ENCODE measurements at places on chromosomes 13 and 19. TPM values are rescaled to one million over a fixed set of nuclear protein-coding genes. Genes with fewer than 3 reads are reported as not detected.

DNA sequence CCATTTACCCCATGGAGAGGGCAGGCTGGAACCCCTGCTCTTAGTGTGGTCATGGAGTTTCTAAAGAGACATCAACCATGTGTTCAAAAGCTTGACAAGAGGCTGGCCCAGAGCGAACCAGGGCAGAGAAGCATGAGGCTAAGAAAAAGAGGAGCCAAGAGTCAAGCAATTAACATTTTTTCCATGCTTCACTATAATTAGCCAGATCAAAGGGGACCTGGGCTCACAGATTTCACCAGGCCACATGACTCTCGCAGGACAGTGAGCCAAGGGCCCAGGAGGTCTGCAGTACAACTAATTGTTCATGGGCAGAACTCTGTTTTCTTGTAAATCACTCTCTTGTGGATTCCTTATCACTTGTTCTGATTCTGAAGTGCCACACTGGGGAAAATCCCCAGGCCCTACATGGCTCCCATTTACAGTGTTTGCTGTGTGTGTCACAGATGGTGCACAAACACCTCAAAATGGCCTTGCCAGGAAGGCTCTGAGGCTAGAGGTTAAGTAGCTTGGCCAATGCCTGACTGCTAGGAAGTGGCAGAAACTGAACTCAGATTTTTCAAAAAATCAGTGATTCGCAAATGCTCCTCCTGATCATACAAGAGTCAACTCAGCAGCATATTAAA is 101.2 kb downstream of the LHFPL6 start:
- H3K36me3 ChIP-seq, result no peaks in the 10 kb centered on the region
- H3K4me1 ChIP-seq, result no peaks in the 10 kb centered on the region
- DNase-seq, result no peak
- H3K27ac ChIP-seq, result no peak overlapping the region
- peaks cover 6% of the 10 kb centered on the region for H3K27me3 ChIP-seq
- H3K4me3 ChIP-seq, result no peak overlapping the region

GRCh38 chr19:17484520-17485185 is 14.3 kb downstream of the SLC27A1 start:
- H3K27ac ChIP-seq, result no peak overlapping the region
- no peak overlapping the region for H3K4me3 ChIP-seq
- H3K4me1 ChIP-seq, result peaks cover 17% of the 10 kb centered on the region
- no peaks in the 10 kb centered on the region for H3K27me3 ChIP-seq
- no peak for DNase-seq

The ZNF724 gene
- 15.8 TPM for total RNA-seq

DNA sequence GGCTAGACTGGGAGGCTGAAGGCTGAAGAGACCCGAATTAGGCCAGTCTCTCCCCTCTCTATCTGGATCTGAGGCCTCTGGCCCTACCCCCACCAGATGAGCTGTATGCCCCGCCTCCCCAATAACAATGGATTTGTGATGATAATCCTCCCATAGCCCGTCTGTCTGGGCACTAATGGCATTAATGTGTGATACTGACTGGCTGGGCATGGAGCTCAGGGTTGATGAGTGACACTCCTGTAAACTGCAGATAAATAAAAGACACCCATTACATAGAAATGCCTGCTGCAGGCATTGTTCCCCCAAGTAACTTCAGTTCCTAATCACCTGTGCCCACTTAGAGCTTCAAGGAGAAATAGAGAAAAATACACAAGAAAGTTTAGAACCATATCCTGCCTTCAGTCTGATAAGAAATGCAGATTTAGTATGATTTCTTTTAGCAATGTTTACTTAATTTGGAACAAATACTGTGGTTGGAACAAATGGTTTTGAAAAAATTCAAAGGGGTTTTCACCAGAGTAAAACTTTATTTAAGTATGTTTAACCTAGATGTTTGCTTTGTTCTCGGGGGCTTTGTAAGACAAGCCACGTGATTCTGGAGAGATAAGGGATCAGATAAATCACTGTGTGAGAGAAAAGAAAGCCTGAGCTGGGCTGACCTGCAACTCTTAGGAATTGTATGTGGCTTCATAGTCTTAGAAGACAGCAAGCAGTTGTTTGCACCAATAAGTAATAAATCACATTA is 60.3 kb downstream of the TNFRSF19 start:
- H3K36me3 ChIP-seq, result no peaks in the 10 kb centered on the region
- H3K4me1 ChIP-seq, result no peaks in the 10 kb centered on the region
- DNase-seq, result no peak

The NOTCH3 gene
- total RNA-seq, result not detected

GRCh38 chr19:17079710-17080439 is 4.3 kb downstream of the MYO9B start:
- peak overlapping the region; percentile 70 for H3K4me3 ChIP-seq
- DNase-seq, result peak; percentile 91
- peaks cover 52% of the 10 kb centered on the region for H3K4me1 ChIP-seq
- H3K36me3 ChIP-seq, result peaks cover 16% of the 10 kb centered on the region

GRCh38 chr19:13796301-13797057 is 1.2 kb downstream of the ZSWIM4 start:
- H3K4me3 ChIP-seq, result peak overlapping the region; percentile 71
- no peaks in the 10 kb centered on the region for H3K36me3 ChIP-seq
- H3K27ac ChIP-seq, result peak overlapping the region; percentile 76
- H3K27me3 ChIP-seq, result no peaks in the 10 kb centered on the region
- no peak for DNase-seq
- peaks cover 18% of the 10 kb centered on the region for H3K4me1 ChIP-seq

GRCh38 chr13:40178130-40178529 is 488.3 kb downstream of the FOXO1 start:
- H3K4me1 ChIP-seq, result no peaks in the 10 kb centered on the region
- H3K27ac ChIP-seq, result no peak overlapping the region
- H3K27me3 ChIP-seq, result no peaks in the 10 kb centered on the region
- DNase-seq, result no peak
- H3K36me3 ChIP-seq, result no peaks in the 10 kb centered on the region

- no peaks in the 10 kb centered on the region for H3K36me3 ChIP-seq
- peaks cover 22% of the 10 kb centered on the region for H3K4me1 ChIP-seq
- H3K27me3 ChIP-seq, result peaks cover 12% of the 10 kb centered on the region
- H3K4me3 ChIP-seq, result no peak overlapping the region
- no peak overlapping the region for H3K27ac ChIP-seq
Observed at GRCh38 chr19:51607920-51608562, 22.2 kb downstream of the SIGLEC5 start.

DNA sequence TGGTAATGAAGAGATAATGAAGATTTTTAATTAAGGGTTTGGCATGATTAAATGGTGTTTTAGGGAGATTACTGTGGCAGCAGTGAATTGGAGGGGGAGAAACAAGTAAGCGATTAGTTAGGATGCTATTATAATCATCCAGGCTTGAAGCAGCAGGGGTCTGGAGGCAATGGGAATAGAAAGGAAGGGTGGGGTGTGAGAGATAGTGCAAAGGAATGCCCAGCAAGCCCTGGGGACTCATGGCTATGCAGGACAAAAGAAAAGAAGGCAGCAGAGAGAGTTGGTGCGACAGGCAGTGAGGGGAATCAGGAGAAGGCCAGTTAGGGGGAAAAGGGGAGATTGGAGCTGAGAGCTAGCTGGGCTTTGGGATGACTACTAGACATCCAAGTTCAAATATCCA is 34.5 kb downstream of the SOX21 start:
- peaks cover 54% of the 10 kb centered on the region for H3K27me3 ChIP-seq
- H3K27ac ChIP-seq, result no peak overlapping the region
- H3K4me1 ChIP-seq, result no peaks in the 10 kb centered on the region
- H3K4me3 ChIP-seq, result no peak overlapping the region

GRCh38 chr13:40458720-40458990 is 207.8 kb downstream of the FOXO1 start:
- H3K27me3 ChIP-seq, result no peaks in the 10 kb centered on the region
- DNase-seq, result no peak
- H3K36me3 ChIP-seq, result no peaks in the 10 kb centered on the region
- H3K4me3 ChIP-seq, result no peak overlapping the region

The TPGS1 gene
- total RNA-seq, result 19.4 TPM

DNA sequence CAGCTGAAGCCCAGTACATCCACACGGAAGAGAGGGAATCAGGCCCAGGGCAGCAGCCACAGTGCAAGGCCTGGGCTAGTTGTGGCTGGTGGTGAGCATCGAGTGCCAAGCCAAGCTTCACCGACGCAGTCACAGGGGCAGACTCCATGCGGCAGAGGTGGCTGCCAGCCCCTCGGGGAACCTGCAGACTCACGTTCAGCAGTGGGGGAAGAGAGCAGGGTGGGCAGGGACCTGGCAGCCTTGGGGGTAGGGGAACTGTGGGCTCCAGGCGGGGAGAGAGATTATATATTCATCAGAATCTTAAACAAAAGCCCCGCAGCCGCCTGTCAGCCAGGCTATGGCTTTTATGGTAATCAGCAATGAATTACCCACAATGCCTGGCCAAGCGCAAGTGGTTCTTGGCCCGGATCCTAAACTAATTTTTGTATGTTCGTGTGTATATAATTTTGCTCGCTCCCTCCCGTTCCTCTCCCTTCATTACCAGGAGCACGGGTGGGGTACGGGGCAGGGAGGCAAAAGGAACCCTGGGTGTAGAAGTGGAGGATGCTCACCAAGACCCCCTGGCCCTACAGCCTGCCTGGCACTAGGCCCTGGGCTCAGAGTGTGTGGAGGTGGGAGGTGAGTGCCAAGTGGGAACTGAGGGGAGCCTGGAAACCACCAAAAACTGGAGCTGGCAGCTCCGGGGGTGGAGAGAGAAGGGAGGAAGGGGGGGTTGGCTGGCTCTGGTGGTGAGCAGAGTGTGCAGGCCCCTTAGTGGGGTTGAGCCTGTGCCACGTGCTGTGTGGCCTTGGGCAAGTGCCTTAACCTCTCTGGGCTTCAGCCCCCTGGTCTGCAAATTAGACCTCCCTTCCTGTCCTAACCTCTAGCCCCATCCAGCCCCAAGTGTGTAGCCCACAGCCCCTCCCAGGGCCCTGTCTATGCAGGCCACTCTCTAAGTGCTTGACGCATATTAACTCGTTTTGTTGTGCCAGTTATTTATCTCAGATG is 31.9 kb downstream of the PTPRS start:
- DNase-seq, result no peak
- H3K27ac ChIP-seq, result no peak overlapping the region
- no peaks in the 10 kb centered on the region for H3K4me1 ChIP-seq
- H3K4me3 ChIP-seq, result no peak overlapping the region
- no peaks in the 10 kb centered on the region for H3K36me3 ChIP-seq

GRCh38 chr13:22625691-22626090 is 555.1 kb upstream of the SGCG start:
- no peaks in the 10 kb centered on the region for H3K27me3 ChIP-seq
- no peaks in the 10 kb centered on the region for H3K4me1 ChIP-seq
- no peak overlapping the region for H3K4me3 ChIP-seq
- no peaks in the 10 kb centered on the region for H3K36me3 ChIP-seq

The LGALS14 gene
- 0.37 TPM for total RNA-seq

DNA sequence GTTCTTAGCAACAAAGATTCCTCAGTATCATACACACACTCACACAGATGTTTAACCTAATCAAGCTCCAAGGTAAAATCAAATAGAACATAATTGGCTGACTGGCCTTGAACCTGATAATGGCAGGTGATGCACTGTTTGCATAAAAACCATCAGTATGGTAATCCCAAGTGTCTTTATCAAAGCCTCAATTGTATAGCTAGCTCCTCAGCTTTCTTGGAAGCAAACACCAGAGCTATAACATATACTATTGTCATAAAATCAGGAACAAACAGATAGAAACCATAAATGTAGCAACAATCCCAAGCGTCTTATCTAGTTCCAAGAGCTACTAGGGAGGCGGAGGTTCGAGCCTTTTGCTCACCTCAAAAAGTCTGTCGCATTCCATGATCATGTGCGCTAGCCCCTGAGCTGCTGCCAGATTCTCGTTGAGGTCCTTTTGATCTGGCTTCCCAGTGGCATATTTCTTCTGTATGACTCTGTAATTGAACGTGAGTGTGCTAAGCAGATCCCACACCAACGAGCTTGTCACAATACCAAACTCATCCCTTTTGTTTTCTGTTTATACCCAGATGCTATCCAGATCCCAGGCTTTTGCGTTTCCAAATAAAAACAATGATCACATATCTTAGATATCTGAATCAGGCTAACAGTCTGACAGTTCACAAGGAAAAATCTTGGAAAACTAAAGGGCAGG is 95.3 kb downstream of the KL start:
- H3K36me3 ChIP-seq, result no peaks in the 10 kb centered on the region
- H3K4me1 ChIP-seq, result no peaks in the 10 kb centered on the region
- no peak overlapping the region for H3K4me3 ChIP-seq

GRCh38 chr19:5436106-5436947 is 18.9 kb upstream of the ZNRF4 start:
- no peak overlapping the region for H3K27ac ChIP-seq
- no peaks in the 10 kb centered on the region for H3K36me3 ChIP-seq
- no peak for DNase-seq
- H3K4me3 ChIP-seq, result no peak overlapping the region
- H3K4me1 ChIP-seq, result no peaks in the 10 kb centered on the region
- peaks cover 9% of the 10 kb centered on the region for H3K27me3 ChIP-seq

The ZNF575 gene
- total RNA-seq, result 3.7 TPM

DNA sequence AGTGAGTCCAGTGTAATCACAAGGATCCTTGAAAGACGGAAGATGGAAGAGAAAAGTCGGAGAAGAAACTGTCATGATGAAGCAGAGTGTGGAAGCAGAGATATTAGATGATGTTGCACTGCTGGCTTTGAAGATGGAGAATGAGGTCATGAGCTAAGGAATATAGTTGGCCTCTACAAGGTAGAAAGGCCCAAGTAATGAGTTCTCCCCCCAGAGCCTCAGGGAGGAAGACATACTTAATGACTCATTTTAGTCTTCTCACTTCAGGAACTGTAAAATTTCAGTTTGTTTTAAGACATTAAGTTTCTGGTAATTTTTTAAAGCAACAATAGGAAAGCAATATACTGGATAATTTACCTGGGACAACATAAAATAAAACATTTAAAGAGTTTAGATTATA is 1331.5 kb upstream of the PCDH20 start:
- no peaks in the 10 kb centered on the region for H3K4me1 ChIP-seq
- no peak overlapping the region for H3K4me3 ChIP-seq
- H3K27ac ChIP-seq, result no peak overlapping the region
- no peak for DNase-seq
- H3K27me3 ChIP-seq, result no peaks in the 10 kb centered on the region
- no peaks in the 10 kb centered on the region for H3K36me3 ChIP-seq

The S1PR4 gene
- 122 TPM for total RNA-seq

- no peak for DNase-seq
- peaks cover 20% of the 10 kb centered on the region for H3K27me3 ChIP-seq
- H3K36me3 ChIP-seq, result no peaks in the 10 kb centered on the region
- H3K4me1 ChIP-seq, result no peaks in the 10 kb centered on the region
Observed at GRCh38 chr13:23243066-23243465, 62.3 kb downstream of the SGCG start.

- H3K27ac ChIP-seq, result no peak overlapping the region
- no peaks in the 10 kb centered on the region for H3K4me1 ChIP-seq
Observed at GRCh38 chr19:50036908-50037307, 11.1 kb downstream of the ZNF473 start.

The N4BP2L2 gene
- 87.9 TPM for total RNA-seq

The CATSPERD gene
- not detected for total RNA-seq

GRCh38 chr19:41206926-41207750 is 11.9 kb upstream of the AXL start:
- H3K27me3 ChIP-seq, result peaks cover 2% of the 10 kb centered on the region
- H3K4me1 ChIP-seq, result peaks cover 11% of the 10 kb centered on the region
- no peaks in the 10 kb centered on the region for H3K36me3 ChIP-seq

The ZIK1 gene
- total RNA-seq, result 10.6 TPM
